Caki2 (cell line): ENCODE measurements at places on chromosomes 11 and 22. TPM values are rescaled to one million over a fixed set of nuclear protein-coding genes. Genes with fewer than 3 reads are reported as not detected.

- no peak for DNase-seq
Measured at GRCh38 chr11:11985016-11985715, 23.3 kb downstream of the DKK3 start.

DNA sequence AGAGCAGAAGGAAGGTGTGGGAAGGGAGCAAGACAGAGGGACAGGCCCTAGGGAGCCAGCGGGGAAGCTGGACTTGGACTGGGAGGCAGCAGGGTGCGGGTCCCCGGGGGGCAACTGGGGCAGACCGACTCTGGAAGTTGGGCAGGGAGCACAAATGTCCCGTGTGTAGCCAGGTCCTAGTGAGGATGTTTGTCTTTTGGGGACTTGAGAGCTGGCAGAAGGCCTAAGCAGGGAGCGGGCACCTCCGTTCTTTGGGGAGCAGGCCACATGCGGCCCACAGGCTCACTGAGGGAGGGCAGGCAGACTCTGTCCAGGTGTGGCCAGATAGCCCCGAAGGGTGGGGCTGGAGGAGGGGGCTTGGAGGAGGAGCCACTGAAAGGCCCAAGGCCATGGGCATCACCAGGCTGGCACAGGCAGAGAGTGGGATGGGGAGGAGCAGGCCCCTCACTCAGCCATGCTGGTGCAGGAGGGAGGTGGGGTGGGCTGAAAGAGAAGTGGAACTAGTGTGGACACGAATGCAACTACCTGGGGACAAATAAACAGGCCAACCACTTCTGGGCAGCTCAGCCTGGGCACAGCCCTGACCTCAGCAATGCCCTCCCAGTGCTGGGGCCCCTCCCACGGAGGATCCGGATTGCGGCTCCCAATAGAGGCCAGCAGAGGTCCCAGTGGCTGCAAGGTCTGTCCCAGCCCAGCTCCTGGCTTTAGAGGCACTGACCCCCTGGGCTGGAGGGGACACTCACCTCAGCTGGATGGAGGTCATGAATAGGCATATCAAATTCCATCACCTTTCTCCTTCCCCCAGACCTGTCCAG, 1.3 kb upstream of the SCARF2 start:
- DNase-seq = no peak

CAPN1 gene
- 67.8 and 128 TPM in 2 replicates for total RNA-seq

RAB38 gene
- total RNA-seq = 12.7 and 21.2 TPM in 2 replicates

DNA sequence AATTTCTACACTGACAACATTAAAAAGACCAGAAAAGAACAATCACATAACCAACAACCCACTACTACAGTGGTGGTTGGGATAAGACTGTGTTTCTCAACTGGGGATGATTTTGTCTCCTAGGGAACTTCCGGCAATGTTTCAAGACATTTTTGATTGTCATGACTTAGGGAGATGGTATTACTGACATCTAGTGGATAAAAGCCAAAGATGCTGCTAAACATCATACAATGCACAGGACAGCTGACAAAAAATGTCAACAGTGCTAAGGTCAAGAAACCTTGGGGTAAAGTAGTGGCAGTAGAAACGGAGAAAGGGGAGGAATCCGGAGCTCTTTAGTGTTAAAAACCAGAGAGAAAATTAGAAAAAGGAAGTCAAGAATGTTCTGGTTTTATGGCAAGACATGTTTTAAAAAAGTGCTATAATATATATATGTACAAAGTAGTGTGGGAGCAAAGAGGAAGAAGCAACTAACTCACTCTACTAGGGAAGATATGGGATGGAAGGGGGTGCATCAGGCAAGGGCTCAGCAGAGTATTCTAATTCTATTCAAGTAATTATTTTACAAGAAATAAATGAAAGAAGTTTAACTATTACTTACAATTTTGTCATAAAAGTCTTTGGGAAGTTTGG, 37.2 kb downstream of the CKAP5 start:
- peak; percentile 22 for DNase-seq

EXT2 gene
- total RNA-seq = 84.2 and 89.6 TPM in 2 replicates

DNA sequence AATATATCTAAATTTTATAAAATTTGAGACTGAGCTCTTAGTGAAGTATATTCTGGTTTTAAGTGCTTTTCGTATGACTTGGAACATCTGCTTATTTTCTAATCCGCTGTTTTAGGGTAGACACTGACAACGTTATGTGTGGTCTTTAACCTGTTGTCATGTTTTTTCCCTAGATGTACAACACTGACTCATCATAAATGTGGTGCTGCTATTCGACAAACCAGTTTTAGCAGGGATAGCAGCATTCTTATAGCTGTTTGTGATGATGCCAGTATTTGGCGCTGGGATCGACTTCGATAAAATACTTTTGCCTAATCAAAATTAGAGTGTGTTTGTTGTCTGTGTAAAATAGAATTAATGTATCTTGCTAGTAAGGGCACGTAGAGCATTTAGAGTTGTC, 23.8 kb upstream of the HIKESHI start:
- no peak for DNase-seq

DNA sequence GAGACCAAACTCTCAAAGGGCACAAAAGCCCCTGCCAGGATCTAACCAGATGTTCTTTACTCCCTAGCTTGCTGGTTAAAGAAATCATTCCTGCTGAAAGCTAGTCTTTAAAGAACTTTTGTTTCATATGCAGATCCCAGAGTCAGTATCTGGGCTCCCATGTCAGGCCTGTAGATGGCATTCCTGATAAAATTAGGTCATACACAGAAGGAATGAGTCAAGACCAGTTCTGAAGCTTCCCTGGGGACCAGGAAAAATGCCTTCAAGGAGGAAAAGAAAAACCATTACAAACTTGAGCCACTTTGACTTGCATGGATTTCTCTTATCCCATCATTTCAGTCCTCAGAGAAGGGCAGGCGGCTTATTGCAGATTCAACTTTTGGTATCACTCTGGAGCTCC, 5.9 kb downstream of the DBX1 start:
- DNase-seq = no peak

DNA sequence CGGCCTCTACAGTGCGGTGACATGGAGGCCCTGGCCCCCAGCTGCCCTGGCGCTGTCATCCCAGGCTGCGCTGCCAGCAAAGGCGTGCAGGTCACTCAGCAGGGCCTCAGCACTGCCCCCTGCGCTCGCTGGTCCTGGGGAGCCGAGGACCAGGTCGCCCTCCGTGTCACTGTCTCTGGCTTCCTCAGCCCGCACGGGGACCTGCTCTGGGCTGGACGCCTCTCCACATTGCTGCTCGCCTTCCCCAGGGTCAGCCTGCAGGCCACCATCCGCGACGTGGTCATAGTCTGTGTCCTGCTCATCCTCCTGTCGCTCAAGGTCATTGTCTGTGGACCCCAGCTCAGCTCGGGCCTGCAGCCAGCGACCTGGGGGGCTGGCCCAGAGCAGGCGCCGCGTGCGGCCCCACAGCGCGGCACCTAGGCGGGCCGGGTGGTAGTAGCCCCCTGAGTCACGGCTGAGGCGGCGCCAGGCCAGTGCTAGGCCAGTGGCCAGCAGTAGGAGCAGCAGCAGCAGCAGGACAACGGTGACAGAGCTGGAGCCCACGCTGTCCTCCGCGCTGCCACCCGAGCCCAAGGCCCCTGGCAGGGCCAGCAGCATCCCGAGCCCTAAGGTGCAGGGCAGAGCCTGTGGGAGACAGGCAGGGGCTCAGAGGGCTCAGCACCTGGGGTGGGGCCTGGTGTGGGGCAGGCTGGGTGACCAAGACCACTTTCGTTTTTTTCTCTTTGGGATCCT, 1.6 kb downstream of the PTPRCAP start:
- DNase-seq = no peak

DNA sequence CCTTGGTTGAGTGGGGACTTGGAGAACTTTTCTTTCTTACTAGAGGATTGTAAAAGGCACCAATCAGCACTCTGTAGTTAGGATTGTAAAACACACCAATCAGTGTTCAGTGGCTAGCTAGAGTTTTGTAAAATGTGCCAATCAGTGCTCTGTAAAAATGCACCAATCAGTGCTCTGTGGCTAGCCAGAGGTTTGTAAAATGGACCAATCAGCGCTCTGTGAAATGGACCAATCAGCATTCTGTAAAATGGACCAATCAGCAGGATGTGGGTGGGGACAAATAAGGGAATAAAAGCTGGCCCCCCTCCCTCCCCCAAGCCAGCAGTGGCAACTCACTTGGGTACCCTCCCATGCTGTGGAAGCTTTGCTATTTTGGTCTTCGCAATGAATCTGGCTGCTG, 5.5 kb upstream of the DRG1 start:
- no peak for DNase-seq

RASSF10 gene
- total RNA-seq = 36.0 and 37.3 TPM in 2 replicates

MRGPRE gene
- total RNA-seq = not detected in 2 replicates
